ENCODE measurements at places on chromosomes 11 and 22.

DNA sequence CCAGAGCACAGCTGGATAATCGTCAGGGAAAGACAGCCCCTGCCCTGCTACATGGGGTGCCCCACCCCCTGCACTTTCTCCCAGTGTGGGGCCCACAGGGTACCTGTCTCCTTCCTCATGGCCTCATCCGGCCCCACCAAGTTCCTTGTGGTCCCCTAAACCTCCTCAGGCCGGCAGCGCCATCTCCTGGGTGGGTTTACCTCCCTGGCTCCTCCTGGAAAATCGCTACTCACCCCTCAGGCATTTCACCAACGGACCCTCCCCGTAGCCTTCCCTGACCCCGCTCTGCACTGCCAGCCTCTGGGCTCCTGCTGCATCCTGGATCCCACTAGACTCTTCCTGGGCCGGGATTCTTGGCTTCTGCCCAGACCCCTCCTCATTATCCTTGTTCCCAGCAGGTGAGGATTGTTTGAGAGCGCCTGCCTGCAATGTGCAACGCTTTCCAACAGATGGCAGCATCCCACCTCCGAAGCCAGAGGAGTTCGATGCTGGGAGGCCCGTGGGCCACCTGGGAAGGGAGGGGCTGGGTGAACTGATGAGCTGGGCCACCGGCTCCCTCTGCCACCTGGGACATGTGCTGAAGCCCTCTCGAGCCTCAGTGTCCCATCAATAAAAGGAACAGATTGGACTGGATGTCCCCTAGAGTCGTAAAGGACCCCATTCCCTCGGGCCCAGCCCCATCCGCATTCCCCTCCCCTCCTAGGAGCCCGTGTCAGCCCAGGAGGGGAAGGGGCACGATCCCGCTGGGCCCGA is 44.2 kb upstream of the TTLL12 start:
- no peak for DNase-seq

DNA sequence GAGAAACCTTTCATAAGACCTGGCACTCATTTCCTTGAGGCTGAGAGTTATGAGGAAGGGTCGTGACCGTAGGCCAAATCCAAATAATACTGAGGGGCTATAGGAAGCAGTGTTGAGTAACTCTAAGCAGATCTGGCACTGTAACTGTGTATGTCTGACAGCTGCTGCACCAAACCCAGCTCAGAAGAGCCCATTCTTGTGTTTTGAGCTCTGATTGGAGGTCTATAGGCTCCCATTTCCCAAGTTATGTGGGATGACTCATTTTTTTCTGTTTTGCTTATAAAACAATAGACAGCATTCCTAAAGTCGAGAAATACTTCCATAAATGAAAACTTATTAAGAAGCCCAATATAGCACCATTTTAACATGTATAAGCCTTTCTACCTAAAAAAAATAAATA is 645.8 kb downstream of the DLG2 start:
- no peak for DNase-seq

- peak; percentile 37 for DNase-seq
Measured at GRCh38 chr11:15707971-15708370, 593.2 kb downstream of the INSC start.

- DNase-seq, result no peak
Measured at GRCh38 chr22:26570864-26571525, 18.9 kb downstream of the TPST2 start.

GRCh38 chr11:73298233-73298632 is 9.8 kb upstream of the ARHGEF17 start:
- DNase-seq, result no peak

- no peak for DNase-seq
Measured at GRCh38 chr11:128618603-128619002, 31.2 kb upstream of the ETS1 start.

Data from NCI-H446 (cell line).